Suppressor macrophage (primary cell): ENCODE measurements at places on chromosomes 5 and 9.

GRCh38 chr9:114626415-114627020, 15.4 kb downstream of the TMEM268 start:
- DNase-seq, result no peak

DNA sequence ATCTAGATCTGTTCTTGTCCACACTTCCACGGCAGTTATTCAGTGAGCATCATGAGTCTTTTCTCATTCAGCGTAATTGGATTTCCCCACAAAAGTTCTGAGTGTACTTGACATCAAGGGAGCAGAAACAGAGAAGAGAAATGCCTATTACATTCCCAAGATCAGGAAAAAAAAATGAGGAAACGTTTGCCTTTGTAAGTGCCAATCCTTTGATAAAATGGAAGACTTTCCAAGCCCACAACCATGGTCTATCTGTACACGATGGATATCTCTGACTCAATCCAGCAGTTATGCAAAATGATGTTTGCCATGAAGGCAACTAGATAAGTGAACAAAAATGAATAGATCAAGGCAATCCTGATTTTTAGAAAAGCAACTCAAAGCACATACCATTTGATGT, 235.9 kb downstream of the DOCK8 start:
- DNase-seq, result no peak

- peak; percentile 22 for DNase-seq
These were observed 17.5 kb downstream of the DAP start for GRCh38 chr5:10743526-10743925.

GRCh38 chr5:45288746-45289145, 407.4 kb downstream of the HCN1 start:
- no peak for DNase-seq

DNA sequence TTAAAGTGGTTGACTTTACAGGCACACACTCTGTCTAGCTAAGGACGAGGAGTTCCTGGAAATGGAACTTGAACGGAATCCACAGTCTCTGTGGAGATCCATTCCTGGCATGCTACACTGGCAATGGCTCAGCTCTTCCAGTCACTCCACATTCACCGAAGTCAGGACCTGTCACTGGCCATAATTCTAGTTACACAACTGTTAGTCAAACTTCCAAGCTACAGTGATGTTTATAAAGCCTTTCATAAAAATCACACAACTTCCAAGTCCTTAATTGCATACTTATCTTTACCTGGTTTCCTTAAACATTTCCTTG, 15.7 kb downstream of the CDC14B start:
- DNase-seq, result no peak

DNA sequence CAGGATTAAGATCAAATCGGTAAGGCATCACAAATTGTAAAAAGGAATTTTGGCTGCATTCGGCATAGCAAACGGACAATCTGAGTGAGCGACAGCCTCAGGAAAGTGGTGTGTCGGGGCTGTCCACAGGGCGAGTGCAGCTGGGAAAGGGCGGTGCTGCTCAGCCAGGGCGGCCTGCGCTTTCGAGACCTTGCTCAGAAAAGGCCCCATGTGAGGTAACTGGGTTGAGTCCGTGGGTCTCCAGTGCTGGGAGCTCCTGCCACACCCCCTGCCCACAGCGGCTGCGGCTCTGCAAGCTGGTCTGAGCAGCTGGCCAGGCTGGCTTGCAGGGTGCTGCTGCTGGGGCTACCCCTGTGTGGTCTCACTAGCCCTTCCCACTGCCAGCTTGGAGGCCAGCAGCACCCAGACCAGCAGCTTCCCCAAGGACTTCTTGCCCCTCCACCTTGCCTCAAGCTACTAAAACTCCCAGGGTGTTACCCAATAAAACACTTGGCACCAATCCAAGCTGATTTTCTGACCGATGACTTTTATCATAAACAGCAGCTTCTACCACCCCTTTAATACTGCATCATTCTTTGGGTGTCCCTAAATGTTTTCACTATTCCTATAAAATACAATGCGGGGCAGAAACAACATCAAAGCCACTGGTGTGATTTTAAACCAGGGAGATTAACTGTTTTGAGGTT, 6.2 kb downstream of the SURF2 start:
- no peak for DNase-seq

GRCh38 chr5:33837301-33837700, 54.5 kb downstream of the ADAMTS12 start:
- no peak for DNase-seq

DNA sequence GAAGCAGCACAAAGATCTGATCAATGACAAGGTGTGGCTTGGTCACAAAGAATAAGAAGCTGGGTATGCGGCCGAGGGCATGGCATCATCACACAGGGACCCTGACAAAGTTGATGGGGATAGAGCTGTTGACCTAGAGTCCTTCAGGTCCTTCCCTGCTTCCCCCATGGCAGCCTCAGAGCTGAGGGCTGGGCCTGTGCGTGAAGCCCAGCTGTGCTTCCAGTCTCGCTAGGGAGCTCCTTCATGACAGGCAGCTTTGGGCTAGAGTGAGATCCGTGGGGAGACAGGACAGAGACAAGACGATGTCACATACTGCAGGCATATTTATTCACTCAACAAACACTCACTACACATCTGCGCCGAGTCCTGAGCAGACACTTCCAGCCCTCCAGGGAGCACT, 56.4 kb upstream of the NEURL1B start:
- DNase-seq, result no peak

DNA sequence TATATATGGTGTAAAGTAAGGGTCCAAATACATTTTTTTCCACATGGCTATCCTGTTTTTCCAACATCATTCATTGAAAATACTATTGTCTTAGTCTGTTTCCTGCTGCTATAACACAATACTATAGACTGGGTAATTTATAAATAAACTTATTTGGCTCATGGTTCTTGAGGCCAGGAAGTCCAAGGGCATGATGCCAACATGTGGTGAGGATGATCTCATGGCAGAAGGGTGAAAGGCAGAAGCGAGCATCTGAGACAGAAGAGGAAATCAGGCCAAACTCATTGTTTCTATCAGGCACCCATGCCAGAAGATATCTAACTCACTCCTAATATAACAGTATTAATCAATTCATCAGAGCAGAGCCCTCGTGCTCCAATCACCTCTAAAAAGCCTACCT, 42.6 kb downstream of the ANKRD55 start:
- DNase-seq, result peak; percentile 90

GRCh38 chr5:180804129-180804618, 1.6 kb upstream of the MGAT1 start:
- no peak for DNase-seq

DNA sequence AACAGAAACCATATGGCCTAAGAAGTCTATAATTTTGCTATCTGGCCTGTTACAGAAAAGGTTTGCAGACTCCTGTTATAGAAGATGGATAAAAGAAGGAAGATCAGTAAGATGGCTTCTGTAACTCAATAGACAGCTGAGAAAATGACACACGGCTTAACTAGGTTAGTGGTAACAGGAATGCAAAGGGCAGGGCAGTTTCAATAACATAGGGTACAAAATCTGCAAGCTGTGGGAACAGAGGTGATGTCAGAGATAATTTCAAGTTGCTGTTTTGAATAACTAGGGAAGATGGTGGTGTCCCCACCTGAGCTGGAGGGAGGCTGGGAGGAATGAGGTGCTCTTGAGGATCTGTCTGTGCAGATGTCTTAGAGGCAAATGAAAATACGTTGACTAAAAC, 106.5 kb downstream of the GLIS3 start:
- DNase-seq, result no peak

- peak; percentile 70 for DNase-seq
These were observed 621 bp upstream of the GCNT4 start for GRCh38 chr5:75053054-75053303.

GRCh38 chr5:154351141-154351540, 94.7 kb upstream of the SAP30L start:
- no peak for DNase-seq

GRCh38 chr5:102289251-102289899, 6.7 kb downstream of the SLCO4C1 start:
- no peak for DNase-seq

- peak; percentile 34 for DNase-seq
These were observed 8.1 kb upstream of the DAB2 start for GRCh38 chr5:39432696-39433530.

- DNase-seq, result no peak
These were observed 86.0 kb downstream of the DRD1 start for GRCh38 chr5:175357995-175358394.

DNA sequence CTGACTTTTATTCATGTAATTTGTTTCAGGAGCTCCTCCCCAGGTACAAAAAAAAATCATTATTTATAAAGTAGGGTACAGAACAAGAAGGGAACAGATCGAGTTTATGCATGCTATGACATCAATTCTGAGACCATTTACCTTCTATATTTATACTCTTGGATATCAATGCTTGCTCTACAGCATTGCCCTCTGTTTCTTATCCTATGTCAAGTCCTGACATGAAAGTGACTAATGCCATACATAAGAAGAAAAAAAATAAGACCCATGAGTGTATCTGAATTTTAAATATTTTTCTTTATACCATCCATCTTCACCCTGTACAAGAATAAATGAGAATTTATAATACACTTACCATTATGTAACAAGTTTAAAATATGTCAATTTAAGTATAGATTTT, 2016.3 kb upstream of the CDH9 start:
- DNase-seq, result no peak

DNA sequence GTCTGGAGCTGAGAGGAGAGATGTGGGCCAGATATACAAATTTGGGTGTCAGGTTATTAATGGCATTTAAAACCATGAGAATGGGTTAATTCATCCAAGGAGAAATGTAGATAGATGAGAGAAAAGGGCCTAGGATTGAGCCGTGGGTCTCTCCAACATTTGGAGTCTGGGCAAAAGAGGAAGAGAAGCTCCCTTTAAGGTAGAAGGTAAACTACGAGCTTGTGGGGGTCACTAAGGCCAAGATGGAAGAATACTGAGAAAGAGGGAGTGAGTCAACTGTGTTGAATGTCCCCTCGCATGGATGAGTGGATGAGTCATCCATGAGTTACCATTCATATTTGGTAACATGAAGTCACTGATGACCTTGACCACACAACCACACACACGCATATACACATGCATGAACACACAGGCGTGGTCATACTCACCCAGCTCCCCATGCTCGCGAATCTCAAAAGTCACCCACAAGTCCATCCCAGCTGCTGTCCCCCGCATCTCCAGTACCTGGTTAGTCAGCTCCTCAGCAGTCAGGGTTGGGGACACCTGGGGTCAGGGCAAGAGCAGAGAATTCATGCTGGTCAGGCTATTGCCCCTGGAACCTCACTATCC, 6.8 kb upstream of the FCHSD1 start:
- no peak for DNase-seq

DNA sequence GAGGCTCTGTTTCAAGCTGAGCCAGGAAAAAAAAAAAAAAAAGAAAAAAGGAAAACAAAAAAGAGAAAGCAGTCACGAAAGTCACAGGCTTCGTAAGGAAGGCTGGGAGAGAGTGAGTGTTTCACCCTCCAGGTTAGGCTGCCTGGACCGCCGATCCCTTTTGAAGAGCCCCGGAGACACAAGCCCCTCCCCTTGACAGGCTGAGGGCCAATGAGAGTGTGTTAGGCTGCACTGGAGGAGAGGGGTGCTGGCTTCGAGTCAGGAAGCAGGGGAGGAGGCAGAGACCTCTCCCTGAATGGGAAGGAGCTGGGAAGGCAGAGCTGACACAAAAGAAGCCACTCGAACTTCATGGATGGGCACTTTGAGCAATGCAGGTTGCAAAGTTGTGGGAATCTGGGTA, at the start of gene NMUR2:
Gene NMUR2 (minus strand): TSS at position 135 of the 400 bp plus-strand sequence. CDS start 166 bp downstream, outside the sequence.
- DNase-seq, result no peak

DNA sequence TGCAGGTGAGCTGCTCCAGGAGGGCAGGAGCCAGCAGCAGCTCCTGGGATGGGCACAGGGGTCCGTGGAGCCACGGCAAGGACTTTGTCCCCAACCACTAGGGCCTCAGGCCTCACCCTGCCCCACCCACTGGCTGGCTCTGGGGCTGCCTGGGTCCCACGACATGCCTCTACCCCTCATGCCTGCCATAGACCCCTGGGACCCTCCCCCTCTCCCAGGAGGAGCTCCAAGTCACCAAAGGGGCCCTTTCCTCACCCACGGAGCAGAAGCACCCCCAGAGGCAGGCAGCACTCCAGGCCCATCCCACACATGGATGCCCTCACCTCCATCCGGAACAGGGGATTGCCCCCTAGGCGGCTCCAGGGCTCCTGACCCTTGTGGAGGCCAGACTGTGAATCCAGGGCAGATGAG, 6.5 kb downstream of the ABCA2 start:
- no peak for DNase-seq
